ENCODE measurements at places on chromosomes 12 and 14.

DNA sequence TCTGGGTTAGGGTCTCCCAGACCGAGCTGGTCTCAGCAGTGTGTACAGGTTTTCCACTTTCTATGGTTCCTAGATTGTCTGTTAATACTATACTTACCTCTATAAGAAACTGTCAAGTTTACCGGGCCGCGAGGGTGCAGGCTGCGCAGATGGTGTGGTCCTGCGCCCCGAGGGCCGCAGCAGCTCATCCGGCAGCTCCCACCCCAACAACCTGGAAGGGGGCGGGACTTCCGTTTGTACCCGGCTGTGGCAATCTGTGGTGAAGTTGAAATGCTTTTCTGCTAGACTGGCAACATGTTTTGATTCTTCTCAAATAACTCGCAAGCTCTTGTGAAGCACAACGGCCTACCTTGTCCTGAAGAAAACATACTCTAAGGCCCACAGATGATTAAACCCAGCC, at the start of gene CLEC9A:
TSS of gene CLEC9A (plus strand) at position 237 of the 400 bp plus-strand sequence. CDS start 22,006 bp downstream, outside the sequence.
- DNase-seq = no peak

DNA sequence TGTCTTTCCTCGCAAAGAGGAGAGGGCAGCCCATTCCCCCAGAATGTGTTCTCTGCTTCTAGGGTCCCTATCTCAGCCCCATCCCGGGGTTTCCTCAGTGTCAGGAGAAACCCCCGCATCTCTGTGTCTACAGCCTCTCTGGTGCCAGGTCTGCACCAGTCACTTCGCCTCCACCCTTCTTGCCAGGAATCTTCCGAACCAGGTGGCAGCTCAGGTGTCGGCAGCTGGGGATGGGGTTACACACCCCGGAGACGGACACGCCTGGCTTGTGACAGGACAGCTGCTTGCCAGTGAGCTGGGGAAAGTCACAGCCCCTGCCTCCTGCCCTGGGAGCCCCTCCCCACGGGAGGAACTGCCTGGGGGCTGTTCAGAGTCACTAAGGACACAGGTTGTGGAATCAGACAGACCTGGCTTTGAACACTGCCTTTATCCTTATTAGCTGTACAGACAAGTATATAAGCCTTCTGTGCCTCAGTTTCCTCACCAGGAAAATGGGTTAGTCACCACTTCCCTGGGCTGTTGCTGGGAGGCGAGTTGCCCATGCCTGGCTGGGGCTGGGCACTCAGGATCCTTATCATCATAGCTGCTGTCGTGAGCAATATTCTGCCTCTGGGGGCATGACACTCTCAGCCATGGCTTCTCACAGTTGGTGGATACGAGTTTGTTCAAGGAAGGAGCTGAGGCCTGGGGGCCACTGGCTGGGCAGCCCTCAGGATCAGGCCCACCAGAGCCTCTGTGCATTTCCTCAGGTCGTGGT, 10.8 kb downstream of the HIP1R start:
- DNase-seq = no peak

DNA sequence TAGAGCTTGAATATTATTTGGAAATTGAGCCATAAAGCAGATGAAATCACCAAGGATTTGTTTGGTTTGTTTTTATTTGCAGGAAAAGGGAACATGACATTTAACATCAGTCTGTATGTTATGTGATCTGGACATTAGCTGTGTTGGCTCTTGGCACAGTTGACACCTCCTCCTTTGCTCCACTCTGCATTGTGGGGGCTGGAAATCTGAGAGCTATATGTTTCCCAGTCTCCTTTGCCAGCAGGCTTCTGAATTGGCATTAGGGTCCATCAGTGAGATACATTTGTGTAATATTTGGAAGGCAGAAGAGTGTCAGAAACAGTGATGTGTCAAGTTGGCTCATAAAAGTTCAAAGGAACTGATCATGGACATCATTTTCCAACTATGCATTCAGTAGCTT, 322.1 kb upstream of the ATP2B1 start:
- no peak for DNase-seq

DNA sequence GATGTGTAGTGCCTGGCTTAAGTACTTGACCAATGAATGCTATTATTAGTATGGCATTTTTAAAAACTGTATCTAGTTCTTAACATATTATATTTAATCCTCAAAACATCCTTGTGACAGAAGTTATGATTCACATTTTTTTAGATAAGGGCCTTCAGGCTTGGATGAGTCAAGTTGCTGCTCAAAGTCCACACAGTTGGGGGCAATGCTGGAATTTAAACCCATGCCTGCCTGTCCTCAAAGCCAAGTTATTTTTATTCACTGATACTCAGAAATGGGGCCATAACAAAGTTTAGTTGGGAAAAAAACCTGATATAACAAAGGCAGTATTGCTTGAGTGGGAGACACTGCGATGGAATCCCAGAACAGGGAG, 50.6 kb downstream of the RFX4 start:
- DNase-seq = peak; percentile 33

- DNase-seq = no peak
These were observed 19.9 kb upstream of the BDKRB2 start for GRCh38 chr14:96184737-96185136.

GRCh38 chr14:52185178-52185577, 82.3 kb upstream of the PTGDR start:
- no peak for DNase-seq

GRCh38 chr14:101538878-101539277, 22.4 kb upstream of the DIO3 start:
- DNase-seq = no peak

DNA sequence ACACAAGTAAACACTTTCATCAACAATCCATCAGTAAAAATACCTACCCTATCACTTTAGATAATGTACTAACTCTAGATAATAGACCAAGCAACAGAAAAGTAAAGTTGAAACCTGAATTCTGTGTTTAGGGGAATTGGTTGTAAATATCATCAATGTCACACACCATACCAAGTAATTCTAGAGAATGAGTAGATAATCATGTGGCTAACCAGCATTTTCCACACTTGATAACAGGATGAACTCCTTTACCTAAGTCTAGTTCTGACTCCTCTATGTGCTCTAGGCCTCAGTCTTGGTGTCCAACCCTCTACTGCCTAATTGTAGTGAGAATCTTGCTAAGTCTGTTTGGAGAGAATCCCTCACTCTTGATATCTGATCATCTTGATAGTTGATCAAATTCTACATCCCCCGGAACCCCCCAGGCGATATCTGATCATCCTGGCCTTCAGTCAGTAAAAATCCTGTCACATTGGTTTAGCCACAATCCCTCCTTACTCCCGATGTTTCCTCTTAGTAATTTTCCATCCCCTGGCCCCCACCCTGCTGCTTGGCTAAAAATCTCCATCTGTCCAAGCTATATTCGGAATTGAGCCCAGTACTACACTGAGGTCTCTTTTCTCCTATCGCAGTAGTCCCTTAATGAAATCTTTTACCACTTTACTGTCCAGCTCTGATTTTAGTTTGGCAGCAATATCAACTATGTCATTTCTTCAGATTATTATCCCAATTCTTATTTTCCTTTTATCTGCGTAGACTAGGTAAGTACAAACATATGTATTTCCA, 3.4 kb upstream of the SLCO1A2 start:
- DNase-seq = no peak

DNA sequence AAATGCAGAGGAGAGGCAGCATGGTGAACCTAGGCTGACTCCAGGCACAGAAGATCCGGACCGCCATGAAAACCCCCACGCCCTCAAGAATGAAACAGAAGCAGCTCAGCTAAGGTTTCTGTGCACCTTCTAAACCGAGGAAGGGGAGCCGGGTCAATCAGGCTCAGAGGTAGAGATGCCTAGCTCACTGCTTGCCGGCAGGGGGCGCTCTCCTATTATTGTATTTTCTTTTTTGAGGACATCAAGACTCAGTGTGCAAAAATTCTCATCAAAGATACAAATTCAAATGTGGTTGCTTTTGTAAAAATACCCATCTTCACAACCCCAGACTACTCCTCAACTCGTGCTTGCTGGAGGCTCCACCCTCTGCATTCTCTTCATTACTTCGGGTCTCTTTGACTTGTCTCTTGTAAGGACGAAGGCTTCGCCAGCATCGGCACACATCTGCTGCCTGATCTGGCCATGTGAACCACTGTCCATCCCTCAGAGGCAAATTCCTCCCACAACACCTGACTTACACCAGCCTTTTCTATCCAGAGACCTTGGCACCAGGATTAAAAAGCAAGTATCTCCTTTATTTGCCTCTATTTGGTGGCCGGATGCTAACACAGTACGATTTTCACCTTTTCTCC, 33.4 kb upstream of the RNASE3 start:
- peak; percentile 15 for DNase-seq

DNA sequence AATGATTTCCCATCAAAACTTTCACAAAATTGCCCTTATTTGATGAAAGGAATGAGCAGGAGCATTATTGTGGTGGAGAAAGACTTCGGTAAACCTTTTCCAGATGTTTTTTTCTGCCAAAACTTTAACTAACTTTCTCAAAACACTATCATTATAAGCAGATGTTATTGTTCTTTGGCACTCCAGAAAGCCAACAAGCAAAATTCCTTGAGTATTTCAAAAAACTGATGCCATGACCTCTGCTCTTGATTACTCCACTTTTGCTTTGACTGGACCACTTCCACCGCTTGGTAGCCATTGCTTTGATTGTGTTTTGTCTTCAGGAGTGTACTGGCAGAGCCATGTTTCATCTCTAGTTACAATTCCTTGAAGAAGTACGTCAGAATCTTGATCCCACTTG, 29.7 kb upstream of the RAB21 start:
- DNase-seq = no peak

- no peak for DNase-seq
These were observed 182.3 kb downstream of the FUT8 start for GRCh38 chr14:65594882-65595237.

DNA sequence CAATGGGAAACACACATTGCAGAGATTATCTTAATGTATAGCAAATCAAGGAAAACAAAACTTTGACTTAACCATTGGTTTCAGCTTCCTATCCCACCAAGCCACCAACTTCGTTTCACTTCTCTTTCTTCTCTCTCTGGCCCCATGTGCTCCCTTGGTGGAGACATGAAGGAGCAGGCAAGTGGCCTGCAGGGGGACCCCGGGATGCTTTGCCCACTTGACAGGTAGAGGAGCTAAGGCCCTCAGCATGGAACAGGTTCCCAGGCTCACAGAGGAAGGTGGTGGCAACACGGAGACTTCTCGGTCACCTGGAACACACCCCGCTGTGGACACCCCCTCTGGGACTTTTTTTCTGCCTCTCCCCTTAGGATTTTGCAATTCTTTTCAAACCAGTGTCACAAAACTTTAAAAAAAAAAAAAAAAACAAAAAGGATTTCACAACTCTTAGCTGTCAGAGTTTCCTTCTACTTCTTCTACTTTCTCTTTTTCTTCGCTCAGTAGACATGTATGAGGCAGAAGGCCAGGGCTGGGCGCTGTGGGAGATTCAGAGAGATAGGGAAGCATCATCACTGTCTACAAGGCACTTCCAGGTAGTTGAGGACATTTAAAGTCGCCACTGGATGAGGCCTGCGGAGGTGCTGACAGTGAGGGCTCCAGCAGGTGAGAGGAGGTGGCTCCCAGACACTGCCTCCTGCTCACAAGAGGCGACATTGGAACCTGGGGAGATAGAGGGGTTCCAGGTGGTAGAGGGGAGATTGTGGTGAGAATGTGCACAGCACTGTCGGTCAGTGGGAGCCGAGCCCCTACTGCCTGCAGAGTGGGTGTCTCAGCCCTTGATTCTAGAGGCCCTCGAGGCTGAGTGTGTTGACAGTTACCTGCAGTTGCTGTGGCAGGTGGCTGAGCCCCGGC, 119.6 kb downstream of the GCH1 start:
- no peak for DNase-seq

DNA sequence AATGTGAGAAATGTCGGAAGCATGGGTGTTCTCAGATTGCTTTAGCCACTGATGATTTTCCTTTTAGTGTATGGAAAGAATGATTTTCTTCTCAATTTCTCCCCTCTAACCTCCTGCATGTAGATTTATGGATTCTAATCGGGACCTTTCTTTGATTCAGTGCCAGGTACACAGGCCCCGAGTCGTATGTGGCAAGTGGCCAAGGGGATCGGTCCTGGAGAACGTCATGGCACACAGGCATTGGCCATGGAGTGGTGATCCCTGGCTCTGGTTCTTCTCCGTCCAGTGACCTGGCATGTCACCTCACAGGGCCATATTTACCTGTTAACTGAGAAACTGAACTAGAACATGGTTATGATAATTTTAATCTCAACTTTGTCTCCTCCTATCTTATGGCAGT, 58.1 kb downstream of the ETV6 start:
- DNase-seq = no peak

DNA sequence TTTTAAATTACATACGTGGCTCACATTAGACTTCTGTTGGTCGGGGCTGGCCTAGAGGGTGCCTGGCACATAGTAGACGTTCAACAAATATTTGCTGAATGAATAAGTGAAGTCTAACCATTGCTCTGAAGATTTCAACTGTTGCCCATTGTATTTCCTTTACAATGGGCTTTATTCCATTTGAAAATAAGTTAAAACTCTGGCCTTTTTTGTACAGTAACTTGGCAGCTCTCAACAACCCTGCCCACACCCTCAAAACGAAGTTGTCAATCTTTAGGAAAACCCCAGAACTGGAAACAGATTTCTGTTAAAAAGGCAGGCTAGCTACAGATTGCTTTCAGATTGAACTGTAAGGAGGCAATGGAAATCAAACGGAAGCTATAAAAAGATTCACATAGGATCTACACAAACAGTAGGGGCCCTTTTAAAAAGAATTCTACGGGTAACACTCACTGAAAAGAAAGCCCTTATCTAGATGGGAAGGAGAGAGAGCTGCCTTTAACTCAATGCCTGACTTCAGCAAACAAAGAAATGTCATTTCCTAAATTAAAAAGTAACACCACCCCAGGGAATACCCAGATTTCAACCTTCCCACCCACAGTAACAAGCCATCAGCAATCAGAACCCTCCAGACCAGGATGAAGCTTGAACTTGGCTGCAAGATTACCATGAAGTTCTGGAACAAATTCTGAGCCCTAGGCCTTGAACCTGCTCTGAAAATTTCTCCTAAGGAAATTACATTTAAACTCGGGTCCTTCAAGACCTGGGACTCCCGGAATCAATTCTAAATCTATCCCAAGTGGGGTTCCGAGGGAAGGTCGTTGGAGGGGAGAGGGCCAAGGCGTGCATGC, 1.4 kb downstream of the WSB2 start:
- no peak for DNase-seq

- DNase-seq = no peak
These were observed 1224.0 kb downstream of the SLC16A7 start for GRCh38 chr12:60819794-60820193.

GRCh38 chr12:110622582-110622981, 8.7 kb downstream of the TCTN1 start:
- no peak for DNase-seq

GRCh38 chr14:94761348-94761996, 8.4 kb downstream of the GSC start:
- no peak for DNase-seq

DNA sequence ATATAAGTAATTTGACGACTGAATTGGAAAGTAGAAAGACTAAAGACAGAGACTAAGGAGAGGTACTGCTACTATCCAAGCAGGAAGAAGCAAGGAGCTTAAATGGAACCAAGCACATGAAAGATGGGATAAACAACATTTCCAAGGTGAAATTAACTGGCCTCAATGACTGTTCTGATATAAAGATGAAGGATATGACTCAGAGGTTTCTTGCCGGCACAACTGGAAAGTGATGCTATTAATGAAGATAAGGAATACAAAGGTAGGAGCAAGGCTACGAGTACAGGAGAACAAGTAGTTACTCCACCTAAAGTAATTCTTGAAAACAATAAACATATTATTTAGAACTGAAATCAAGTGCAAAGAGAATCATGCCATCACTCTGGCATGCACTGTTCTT, 6.4 kb downstream of the SNX6 start:
- no peak for DNase-seq

- no peak for DNase-seq
These were observed 1276.4 kb downstream of the SLC16A7 start for GRCh38 chr12:60872219-60872618.

Data from astrocyte of the cerebellum (primary cell).